AG04449 (cell line): ENCODE measurements at places on chromosomes 6 and 20.
A peak's percentile ranks its signal among the peaks of the same experiment; 100 is the strongest.

DNA sequence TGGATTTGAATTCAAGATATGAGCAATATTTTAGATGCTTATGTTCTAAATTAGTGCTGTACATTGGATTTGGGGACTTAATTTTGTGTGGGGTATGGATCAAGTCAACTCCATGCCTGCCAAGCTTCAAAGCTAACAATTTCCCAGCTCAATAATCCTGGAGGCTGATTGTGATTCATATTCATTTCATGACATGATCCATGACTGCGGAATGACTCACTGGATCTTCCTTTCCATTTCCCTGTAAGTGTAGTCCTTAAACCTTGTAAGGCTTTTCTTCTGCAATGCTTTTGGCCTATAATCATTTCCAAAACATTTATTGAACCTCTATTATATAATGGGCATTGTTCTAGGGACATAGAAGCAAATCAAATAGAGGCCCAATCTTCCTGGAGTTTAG, 44.7 kb upstream of the CCN2 start:
- DNase-seq = no peak

- DNase-seq = no peak
Observed at GRCh38 chr6:3343089-3343883, 84.5 kb downstream of the PSMG4 start.

GRCh38 chr6:33183071-33183683, 9.1 kb downstream of the COL11A2 start:
- no peak for DNase-seq

- peak; percentile 21 for DNase-seq
Observed at GRCh38 chr6:106685833-106686232, 56.5 kb downstream of the QRSL1 start.

GRCh38 chr6:163001330-163001729, 273.6 kb downstream of the PACRG start:
- no peak for DNase-seq

DNA sequence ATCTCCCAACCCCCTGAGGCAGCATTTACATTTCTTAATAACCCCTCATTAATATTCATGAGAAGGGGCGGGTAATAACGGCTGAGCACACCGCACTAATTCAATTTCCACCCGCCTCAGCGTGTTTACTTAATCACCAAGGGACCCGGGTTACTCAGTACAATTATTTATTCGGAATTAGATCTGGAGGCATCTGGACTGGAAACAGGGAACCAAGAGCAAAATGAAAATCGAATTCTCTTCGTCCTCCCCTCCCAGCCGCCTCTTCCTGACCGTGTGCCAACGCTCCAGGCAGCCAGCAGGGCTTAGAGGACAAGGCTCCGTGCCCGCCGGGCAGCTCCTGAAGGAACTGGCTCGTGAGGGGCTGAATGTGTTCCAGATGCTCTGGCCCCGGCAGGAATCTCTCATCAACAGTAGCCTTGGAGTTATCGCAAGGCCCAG, 23.5 kb upstream of the CTNNBL1 start:
- DNase-seq = no peak

GRCh38 chr6:107607116-107607515, 117.2 kb downstream of the SOBP start:
- no peak for DNase-seq

DNA sequence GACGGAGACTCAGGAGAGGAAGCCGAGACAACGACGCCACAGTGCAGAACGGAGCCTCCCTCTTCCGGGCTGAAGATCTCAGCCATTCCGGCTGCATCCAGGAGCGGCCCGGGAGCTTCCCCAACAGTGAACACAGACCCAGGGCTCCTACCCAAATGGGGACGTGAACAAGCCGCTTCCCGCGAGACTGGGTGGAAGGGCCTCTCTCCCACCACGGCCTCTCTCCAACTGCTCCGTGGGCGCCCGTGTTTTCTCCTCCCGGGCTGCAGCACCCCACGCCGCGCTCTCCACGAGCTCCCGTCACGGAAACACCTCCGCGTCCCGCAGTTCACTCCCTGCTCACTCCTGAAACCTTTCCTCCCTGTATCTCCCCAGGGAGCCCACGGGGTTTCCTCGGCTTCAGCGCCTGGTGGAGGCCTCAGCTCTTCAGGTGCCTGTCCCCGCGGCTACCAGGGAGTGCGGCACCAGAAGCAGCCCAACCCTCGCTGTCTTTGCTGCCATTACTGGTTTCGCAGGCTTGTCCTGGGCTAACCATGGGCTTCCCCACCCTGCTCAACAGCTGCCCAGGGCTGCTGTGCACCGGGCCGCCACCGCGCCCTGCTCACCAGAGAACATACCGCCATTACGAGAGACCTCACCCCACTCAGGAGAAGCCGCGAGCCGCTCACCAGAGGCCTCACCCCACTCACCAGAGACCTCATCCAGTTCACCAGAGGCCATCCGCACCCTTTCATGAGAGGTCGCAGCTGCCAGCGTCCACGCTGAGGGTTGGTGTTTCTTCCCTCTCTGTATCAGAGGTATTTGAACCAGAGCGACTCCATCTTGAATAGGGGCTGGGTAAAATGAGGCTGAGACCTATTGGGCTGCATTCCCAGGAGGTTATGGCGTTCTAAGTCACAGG, 922.8 kb downstream of the QKI start:
- DNase-seq = no peak

DNA sequence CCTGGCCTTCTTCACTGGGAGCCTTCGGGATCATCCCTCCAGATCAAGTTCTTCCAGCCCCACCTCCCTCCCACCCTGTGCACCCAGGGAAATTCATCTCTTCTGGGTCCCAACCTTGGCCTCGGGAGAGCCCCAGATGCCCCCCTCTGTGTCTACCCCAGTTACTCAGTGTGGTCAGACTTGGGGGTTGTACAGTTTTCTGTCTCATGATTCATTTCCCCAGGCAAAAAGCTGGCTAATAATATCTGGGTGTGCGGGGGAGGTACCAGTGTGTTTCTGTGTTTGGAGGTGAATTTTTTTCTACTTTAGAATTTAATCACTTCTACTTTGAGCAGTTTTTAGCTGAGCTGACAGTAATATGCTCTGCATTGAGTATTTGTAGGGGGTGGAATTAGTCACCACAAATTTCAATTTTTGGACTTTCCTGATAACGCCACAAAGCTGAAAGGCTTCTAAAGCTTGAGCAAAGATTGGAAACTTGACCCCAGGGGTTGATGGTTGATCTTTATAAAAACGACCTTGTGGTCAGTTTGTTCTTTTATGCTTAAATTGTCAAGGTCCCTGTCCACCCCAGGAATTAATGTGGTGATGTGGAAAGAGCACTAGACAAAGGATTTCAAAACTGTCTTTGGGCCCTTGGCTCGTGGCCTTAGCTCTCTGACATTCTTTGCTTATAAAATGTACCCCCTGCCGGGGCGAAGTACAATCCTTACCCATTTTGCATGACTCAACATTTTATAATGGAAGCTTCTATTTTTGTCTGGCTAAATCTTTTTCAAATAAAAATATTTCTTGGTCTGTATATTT, 284.7 kb upstream of the TAB2 start:
- peak; percentile 69 for DNase-seq

- DNase-seq = no peak
Observed at GRCh38 chr6:143348531-143348930, 102.0 kb downstream of the ADAT2 start.

DNA sequence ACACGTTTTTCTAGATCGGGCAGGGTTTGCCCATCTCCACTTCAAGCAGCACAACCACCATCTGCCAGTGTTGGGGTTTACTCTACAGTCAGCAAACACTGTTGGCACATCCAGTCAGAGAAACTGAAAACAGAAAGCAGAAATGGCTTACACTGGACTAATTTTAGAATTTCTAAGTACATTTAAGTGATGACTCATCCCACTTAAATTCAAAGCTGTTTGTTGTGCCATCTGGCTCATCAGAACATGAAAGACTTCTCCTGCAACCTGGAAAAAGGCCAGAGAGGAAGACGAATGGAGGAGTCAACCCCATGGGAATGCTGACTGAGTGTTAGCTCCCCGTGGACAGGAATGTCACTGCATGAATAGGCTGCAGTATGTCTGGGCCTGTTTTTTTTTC, 21.8 kb downstream of the FAM209B start:
- DNase-seq = peak; percentile 88

- DNase-seq = no peak
Observed at GRCh38 chr20:33209789-33210188, 7.4 kb upstream of the BPIFA3 start.

DNA sequence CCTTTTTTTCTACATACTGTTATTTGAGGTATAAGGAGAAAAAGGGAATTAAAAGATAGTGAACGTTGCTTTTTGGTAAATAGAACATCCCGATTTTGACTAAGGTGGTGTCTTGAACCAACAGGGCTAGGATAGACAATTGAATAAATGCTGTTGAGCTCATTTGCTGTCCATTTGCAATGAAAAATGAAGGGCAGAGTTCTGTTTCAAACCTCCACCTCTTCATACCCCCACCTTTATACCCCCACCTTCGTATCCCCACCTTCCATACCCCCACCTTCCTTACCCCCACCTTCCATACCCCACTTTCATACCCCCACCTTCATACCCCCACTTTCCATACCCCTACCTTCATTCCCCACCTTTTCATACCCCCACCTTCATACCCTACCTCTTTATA, 93.4 kb upstream of the NAA20 start:
- no peak for DNase-seq

DNA sequence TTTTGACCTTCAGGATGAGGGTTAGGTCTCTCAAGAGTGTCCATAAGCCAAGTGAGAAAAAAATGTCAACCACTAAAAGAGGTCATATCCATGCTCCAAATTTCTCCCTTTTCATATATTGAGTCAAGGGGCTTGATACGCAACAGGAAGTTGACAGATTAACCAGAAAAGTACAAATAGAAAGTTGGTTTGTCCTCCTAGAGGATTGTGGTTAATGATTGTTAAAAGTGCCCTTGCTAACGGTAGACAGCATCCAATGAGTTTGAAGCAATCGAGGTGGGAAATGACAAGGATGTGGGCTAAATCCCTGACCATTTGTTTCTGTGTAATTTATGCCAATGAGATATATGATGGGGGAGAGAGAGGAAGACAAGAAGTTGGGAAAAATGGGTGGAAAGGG, 18.1 kb upstream of the HBS1L start:
- no peak for DNase-seq

- no peak for DNase-seq
Observed at GRCh38 chr20:24761220-24762065, 187.6 kb upstream of the CST7 start.

DNA sequence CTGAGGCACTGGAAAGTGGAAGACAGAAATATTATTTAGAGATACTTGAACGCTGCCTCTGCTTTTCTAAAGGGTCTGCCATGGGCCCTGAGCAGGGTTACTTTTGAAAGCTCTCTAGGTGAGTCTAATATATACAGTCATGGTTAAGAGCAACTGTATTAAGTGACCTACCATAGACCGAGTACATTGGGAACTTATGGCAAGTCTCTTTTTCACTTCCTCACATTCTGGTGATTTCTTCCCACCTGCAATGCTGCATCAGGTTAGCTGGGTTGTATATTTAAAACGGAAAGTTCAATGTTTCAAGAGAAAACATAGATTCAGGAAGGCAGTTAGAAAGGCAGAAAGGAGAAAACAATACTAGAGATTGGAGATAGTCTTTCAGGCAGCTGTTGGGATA, 154.7 kb downstream of the PHF3 start:
- DNase-seq = no peak

DNA sequence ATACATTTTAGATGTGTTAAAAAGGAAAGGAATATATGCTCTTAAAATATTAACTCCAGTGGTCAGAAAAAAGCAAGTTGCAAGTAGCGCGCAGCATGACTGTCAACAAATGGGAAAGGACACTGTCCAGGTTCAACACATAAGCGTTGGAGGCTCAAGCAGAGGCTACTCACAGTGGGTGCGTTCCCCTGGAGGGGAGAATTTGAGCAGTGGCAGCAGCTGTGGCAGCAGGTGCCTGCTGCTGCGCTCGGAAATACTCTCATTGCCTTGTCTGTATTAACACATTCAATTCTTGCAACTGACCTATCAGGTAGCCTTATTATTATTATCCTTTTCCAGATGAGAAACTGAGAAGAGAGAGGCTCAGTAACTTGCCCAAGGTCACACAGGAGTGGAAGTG, 21.9 kb upstream of the CCN6 start:
- DNase-seq = no peak

DNA sequence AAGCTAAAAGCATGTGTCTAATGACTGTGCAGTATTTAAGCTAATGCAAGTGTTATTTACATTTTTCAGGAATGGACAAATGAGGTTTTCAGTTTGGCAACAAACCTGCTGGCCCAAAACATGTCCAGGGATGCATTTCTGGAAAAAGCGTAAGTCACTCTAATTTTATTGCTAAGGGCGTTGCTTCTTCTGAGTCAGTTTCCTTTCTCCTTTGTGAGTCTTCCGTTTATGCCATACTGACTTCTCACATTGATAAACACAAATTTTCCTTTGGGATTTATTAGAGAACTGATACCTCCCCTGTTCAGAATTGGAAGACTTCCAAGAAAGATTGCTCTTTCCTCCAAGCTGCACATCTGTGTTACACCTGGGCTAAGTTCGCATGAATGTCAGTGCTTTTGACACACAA, 422.9 kb upstream of the PLCB4 start:
- DNase-seq = peak; percentile 56

DNA sequence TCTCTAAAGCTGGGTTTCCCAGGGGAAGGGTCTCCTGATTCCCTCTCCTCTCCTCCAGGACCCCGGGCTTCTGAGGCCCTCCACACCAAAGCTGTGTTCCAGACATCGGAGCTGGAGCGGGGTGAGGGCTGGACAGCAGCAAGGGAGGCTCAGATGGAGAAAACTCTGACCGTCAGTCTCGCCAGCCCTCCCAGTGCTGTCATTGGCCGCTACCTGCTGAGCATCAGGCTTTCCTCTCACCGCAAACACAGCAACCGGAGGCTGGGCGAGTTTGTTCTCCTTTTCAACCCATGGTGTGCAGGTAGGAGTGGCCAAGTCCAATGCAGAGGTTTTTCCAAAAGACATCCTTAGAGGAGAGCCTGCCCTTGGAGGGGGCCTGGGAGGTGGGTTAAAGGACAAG, 14.4 kb downstream of the TGM6 start:
- DNase-seq = no peak

DNA sequence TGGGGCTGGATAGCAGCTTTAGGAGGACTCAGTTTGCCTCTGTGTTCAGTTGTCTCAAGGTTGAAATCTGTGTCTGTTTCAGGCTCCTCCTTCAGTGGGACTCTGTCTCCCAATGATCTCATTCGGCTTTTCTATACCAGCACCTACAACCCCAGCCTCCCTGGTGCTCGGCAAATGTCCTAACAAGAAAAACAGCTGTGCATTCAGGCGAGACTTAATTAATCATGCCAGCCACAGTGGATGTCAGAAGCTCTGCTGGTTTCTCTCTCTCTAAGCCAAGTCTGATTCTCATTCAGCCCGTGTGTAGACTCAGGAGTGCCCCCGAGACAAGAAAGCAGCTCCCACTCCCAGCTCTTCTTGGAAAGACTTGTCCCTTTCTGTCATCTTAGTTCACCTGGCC, 46.8 kb downstream of the SUN5 start:
- DNase-seq = no peak

GRCh38 chr20:22560817-22561216, 23.6 kb downstream of the FOXA2 start:
- DNase-seq = no peak

- DNase-seq = no peak
Observed at GRCh38 chr6:115360602-115361325, 699.9 kb downstream of the FRK start.

GRCh38 chr6:50966532-50966931, 147.9 kb downstream of the TFAP2B start:
- no peak for DNase-seq
